Ureter (tissue), 1 donor: ENCODE measurements at places on chromosomes 2 and 18. TPM values are rescaled to one million over a fixed set of nuclear protein-coding genes. Genes with fewer than 3 reads are reported as not detected.

- no peak for DNase-seq
Measured at GRCh38 chr2:8431446-8432125, 250.3 kb upstream of the ID2 start.

SOS1 gene
- 53.7 TPM for total RNA-seq

GRCh38 chr2:64220265-64220664, 76.0 kb upstream of the PELI1 start:
- no peak for DNase-seq

GRCh38 chr2:97707362-97708047, 5.9 kb upstream of the ZAP70 start:
- DNase-seq = no peak

DNA sequence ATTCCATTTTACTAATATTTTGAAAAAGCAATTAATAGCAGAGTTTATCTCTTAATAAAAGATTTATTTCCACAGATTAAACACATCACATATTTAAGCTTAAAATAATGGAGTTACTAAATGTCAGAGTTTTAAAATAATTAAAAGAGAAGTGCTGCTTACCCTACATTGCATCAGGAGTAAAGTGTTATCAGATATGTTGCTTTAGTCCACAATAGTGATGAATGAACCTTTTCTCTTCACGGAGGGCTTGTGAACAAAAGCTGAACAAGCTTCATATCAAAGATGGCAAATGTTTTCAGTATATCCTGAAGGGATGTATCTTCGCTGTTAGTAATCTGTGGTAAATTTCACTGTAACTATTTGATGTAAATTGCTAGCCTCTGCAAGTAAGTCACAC, 69.4 kb upstream of the TTC27 start:
- no peak for DNase-seq
